NCI-H1417 treated with DMSO at 0.1 percent for 48 hours (cell line): ENCODE measurements at places on chromosomes 7 and 10.

- no peak for DNase-seq
These were observed 567.5 kb downstream of the PARD3 start for GRCh38 chr10:34247560-34247959.

- no peak for DNase-seq
These were observed 183.4 kb downstream of the DNAJB6 start for GRCh38 chr7:157520249-157520648.

GRCh38 chr7:126222782-126223181, 1030.0 kb downstream of the GRM8 start:
- no peak for DNase-seq

DNA sequence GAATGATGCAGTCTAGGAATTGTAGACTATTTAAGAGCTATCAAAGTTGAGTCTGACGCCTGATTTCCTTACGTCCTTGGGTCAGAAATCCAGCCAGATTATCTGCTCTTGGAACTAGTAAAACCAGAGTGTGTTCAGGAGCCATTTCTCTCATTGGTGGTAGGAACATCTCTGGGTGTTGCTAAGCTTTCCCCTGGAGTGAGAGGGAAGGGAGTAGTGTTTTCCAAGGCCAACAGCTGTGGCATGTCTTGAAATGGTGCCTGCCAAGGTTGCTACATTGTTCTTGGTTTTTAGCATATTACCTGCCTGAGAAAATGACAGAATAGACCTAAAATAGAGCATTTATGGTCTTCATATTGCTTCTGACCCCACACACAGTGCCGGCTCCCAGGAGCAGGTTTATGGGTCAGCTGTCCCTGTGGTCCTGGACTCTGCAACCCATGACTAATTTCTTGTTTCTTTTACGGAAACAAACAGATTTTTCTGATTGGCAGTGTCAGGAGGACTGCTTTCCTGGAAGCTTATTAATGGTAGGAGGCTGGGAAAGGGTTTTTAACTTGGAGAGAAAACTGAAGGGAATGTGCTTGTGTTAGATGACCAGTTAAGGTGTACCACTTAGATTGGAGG, 17.5 kb downstream of the GBF1 start:
- DNase-seq = no peak

GRCh38 chr10:119672291-119672690, 21.1 kb downstream of the BAG3 start:
- no peak for DNase-seq

DNA sequence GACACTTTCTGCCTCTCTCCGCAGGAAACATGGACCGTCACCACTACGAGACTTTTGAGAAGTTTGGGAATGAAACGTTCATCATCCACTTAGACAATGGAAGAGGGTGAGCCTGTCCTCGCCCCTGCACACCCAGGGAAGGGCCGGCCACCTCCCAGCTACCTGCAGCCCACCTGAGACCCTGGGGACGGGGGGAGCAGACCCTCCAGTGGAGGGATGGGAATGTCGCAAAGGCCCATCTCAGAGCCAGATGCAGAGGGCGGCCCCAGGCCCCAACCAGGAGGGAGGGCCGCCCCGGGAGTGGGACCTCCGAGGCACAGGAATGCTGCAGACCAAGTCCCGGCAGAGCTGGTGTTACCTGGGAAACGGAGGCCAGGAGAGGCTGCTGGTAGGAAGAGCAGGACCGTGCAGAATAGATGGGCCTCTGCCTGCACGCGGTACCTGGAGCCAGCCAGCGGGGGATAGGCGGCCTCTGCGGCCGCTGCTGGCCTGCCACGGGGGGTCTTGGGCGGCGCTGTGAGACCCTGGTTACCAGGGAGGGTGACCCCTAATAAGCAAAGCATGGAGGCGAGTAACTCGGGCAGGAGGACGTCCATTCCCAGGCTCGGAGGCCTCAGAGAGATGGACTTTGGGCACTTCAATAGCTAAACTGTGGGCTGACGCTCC, 32.9 kb upstream of the FOXL3 start:
- DNase-seq = no peak

DNA sequence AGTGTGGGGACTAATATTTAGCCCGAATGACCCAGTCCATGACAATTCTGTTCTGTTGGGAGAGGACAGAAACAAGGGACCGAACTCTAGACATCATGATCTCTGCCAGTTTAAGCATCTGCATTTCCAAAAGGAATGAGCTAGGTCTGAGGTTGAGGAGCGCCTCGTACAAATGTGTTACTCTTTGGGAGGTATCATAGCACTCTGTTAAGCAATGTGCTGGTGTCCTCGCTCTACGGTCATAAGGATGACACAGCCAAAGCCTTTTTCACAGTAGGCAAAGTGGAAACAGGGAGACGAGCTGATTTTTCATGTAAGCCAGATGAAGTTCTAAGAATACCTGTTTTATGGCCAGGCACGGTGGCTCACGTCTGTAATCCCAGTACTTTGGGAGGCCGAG, 15.4 kb upstream of the CCDC3 start:
- no peak for DNase-seq

DNA sequence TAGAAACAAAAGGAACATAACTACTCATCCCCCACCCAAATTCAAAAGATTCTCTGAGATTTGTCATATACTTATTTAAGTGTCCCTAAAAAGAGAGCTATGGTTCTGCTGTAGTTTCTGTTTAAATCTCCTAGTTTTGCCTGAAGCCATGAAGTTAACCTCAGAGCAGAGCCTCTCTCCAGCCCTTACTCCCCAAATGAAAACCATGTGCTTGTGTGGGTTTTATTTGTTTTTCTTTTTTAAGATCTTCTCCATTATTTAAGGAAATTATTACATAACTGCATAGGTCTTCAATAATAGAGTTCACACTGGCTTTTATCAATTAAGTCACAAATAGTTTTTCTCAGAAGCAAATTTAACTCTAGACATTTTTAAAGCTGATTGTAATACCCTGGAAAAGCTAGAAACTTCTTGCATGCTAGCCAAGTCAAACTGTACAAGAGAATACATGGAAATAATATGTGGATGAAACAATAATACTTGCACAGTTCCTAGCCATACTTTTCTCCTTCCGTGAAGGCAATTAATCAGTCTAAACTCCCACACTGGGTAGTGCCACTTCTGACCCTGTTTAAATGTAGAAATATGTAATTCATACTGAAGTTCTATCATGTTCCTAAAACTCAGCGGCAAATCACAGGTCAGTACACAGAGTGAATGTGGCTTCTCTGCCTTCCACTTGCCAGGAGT, 579.7 kb downstream of the SUGCT start:
- no peak for DNase-seq

- DNase-seq = no peak
These were observed 8.3 kb downstream of the CXCL12 start for GRCh38 chr10:44376472-44377099.

DNA sequence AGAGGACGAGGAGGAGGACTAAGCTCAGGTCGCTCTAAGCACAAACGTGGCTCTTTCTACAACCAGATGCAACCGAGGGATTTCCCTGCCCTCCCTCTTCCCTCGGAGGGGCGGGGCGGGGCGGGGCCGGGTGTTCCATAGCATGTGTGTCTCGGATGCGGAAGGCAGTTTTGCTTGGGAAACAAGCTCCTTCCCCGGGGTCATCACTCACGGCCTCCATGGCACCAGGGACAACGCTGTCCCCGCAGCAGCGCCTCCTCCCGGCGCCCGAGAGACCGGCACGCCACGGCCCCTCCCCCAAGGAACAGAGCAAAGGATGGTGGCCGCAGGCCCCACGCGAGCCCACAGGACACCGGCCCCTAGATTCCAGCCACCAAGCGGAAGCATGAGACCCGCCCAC, 110.5 kb downstream of the PAXIP1 start:
- no peak for DNase-seq
